T-helper 1 cell (primary cell): ENCODE measurements at places on chromosomes 16 and 17.

GRCh38 chr16:12300490-12300889, 324.0 kb downstream of the SNX29 start:
- DNase-seq = no peak

DNA sequence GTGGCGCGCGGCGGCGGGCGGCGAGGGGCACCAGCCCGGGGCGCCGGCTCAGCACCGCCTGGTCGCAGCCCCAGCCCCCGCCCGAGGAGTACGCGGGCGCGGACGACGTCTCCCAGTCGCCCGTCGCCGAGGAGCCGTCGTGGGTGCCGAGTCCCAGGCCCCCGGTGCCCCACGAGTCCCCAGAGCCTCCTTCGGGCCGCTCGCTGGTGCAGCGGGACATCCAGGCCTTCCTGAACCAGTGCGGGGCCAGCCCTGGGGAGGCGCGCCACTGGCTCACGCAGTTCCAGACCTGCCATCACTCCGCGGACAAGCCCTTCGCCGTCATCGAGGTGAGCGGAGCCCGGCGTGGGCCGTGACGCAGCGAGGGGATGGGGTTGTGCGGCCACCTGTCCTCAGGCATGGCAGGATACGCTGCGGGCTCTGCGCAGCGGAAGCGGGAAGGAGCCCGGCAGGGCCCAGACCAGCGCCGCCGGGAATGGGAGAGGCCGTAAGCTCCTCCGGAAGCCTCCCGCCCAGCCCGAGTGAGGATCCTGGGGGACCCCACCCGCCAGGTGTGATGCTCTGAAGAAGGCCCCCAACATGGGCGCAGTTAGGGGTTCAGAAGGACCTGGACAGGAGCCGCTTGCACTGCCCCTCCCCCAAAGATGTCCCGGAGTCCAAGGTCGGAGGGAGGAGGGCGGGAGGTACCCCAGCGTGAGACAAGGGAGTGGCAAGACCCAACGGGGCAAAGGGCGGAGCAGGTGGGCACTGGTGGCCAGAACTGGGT, 522 bp downstream of the NAGS start:
- no peak for DNase-seq

- DNase-seq = no peak
Observed at GRCh38 chr16:2048116-2048543, 345 bp downstream of the TSC2 start.

GRCh38 chr17:6926667-6927066, 69.2 kb upstream of the ALOX12 start:
- DNase-seq = no peak

GRCh38 chr16:81700780-81701165, 78.3 kb upstream of the PLCG2 start:
- no peak for DNase-seq

DNA sequence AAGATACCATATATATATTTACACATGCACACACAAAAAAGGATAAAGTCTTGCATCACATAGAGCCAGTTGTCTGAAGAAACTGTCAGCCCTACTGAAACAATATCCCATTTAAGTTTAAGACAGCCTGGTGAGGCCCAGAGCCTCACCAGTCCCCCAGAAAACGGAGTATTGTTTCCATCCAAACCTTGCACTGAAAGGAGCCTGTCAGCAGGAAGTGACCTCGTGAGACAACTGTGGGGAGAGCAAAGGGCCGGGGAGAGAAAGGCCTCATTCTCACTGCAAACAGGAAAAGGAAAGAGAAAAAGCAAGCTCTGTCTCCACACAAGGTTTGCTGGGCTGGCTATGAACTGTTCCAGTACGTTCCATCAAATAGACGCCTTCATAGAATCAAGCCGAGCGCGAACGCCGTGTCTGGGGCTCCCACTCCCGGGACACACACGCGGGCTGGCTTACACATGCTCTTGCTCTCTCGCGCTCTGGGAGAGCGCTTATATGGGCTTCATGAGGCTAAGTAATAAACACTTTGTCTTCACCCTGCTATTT, 44.4 kb upstream of the ZFHX3 start:
- no peak for DNase-seq

DNA sequence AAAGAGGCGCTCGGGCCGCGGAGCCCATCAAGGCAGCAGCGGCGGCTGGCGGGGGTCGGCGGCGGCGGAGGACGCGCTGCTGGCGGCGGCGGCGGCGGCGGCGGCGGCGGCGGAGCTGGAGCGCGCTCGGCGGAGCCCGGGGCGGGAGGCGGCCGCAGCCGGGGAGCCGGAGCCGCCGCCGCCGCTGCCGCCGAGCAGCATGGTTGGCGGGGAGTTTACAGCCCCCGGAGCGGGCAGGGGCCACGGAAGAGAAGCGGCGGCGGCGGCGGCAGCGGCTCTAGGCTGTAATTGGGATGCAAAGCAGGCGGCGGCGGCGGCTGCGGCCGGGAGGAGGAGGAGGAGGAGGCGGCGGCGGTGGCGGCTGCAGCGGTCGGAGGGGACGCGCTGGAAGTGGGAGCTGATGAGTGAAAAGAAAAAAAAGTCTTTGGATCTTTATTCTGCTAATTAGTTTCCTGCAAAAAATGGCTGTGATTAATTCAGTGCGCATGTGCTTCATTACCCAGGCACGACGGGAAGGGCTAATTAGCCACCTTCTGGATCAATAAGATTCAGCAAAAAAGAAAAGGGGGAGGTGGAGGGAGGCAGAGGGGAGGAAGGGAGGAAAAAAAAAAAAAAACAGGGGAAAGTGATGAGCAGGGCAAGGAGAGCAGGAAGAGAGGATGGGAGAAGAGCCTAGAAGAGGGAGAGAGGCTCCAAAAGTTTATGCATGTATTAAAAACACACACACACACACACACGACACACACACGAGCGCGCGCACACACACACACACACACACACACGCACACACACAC, 10.9 kb upstream of the ZFHX3 start:
- no peak for DNase-seq

DNA sequence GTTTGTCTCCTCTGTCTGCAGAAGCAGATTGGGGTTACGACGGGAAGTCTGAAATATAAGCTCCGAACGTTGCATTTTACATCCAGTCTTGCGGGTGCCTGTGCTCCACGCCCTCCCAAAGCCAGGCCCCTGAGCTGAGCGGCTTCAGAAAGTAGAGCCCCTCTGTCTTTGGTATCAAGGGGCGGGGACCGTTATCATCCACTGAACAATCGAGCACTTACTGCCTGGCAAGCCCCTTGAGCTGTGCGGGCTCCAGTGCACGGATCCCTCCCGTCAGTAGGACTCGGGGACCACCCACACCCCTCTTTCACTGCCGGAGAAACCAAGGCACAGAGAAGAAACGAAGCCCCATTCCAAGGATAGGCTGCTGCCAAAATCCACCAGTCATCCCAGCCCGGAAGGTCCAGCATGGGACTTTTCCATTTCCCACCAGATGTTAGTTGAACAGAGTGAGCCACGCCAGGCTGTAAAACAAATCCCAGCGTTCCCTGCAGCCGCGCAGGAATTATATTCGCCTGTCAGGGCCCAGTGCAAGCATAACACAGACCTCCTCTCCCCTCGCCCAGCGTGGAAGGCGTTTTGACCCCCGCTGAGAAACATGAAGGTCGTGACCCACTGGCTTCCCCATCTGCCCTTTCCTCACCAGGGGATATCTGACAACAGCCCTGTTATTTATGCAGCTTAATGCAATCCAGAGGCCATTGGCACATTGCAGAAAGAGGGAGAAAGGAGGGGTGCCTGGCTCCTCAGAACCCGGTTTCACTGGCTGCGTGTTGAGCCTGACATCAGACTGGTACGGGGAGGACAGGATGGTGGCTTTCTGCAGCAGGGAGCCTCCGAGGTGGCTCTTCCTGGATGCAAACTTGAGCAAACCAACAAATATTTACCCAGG, 212.2 kb upstream of the FOXF1 start:
- no peak for DNase-seq

GRCh38 chr16:78562111-78562510, 462.7 kb downstream of the WWOX start:
- no peak for DNase-seq

GRCh38 chr17:79261355-79262072, 186.9 kb downstream of the ENGASE start:
- DNase-seq = no peak

GRCh38 chr16:71205482-71206131, 24.9 kb downstream of the HYDIN start:
- no peak for DNase-seq

- no peak for DNase-seq
Observed at GRCh38 chr17:39612935-39613464, 5.3 kb upstream of the NEUROD2 start.

GRCh38 chr16:17070882-17071592, 399.7 kb downstream of the XYLT1 start:
- DNase-seq = peak; percentile 77

GRCh38 chr17:50264263-50265113, 9.8 kb upstream of the TMEM92 start:
- no peak for DNase-seq

GRCh38 chr17:33562792-33563191, 269.7 kb upstream of the ASIC2 start:
- no peak for DNase-seq

GRCh38 chr16:55566432-55567175, at the start of gene CAPNS2:
Gene CAPNS2, plus strand, starts transcription at chr16:55566684. Its CDS starts 73 bp downstream, at chr16:55566757.
- DNase-seq = no peak
